ENCODE measurements at places on chromosomes 6 and 20.

GRCh38 chr6:125577124-125577662 is 172.2 kb upstream of the HEY2 start:
- no peak for DNase-seq

DNA sequence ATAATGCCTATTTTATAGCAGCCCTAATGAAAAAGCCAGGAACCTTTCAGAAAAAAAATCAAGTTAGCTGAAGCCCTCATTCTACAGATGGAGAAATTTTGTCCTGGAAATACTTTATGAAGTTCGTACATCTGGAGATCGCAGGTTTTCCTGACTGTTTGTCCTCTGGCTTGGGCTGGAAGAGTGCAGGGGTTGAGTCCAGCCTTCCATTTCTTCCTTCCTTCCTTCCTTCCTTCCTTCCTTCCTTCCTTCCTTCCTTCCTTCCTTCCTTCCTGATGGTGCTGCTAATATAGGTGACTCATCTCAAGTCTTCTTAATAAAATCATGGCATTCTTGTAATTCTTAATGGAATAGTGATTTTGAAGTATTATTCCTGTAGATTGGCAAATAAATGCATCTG is 227.4 kb downstream of the CLVS2 start:
- DNase-seq: no peak

DNA sequence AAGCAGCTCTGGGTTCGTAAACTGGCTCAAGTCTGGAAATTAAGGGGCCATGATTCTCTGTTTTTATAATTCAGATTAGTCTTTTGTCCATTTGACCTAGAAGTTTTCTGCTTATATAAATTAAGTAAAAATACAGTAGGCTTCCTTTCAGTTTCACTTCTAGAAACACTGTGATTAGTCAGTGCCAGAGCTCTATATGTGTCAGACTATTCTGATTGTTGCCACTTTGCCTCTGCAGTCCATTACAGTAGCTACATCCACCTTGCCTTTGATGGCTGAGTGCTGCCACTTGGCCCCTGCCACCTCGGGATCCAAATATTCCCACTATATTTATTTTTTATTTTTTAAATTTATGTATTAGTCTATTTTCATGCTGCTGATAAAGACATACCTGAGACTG is 7.9 kb downstream of the ZC2HC1B start:
- DNase-seq: no peak

- DNase-seq: no peak
Measured at GRCh38 chr6:167846997-167847606, 20.4 kb downstream of the AFDN start.

DNA sequence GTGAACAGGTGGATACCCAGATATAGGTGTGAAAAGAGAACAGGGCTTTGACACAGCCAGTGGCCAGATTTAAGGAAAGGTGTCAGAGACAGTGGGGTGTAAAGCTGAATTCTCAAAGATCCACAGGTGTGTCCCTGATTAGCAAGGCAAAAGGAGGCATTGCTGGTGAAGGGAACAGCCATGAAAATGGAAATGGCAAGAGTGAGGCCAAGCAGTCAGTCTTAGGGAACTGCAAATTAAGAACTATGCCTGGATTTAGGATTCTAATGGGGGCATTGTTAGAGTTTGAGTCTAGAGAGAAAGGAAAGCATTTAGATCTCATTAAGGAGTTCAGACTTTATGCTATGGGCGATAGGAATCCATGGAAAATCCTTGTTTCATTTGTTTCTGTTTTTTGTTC is 789.2 kb downstream of the MAFB start:
- DNase-seq: no peak

All from stimulated activated CD4-positive, alpha-beta T cell treated with anti-CD3 and anti-CD28 coated beads, Interleukin-4, amount 100 ng/mL, for 48 hours (primary cell).